ENCODE measurements at places on chromosomes 4 and X. TPM values are rescaled to one million over a fixed set of nuclear protein-coding genes. Genes with fewer than 3 reads are reported as not detected.

The MAGEC3 gene
- total RNA-seq, result not detected

The TEC gene
- 0.97 TPM for total RNA-seq

The BST1 gene
- total RNA-seq, result 6.6 TPM

The TMEM156 gene
- total RNA-seq, result 2.7 TPM

The QDPR gene
- total RNA-seq, result 24.6 TPM

The NEK1 gene
- total RNA-seq, result 10.1 TPM

The CYSLTR1 gene
- total RNA-seq, result not detected

The GPM6B gene
- not detected for total RNA-seq

The TMPRSS11D gene
- not detected for total RNA-seq

The PTTG2 gene
- total RNA-seq, result not detected

The VMA21 gene
- 40.9 TPM for total RNA-seq

The SPACA5 gene
- not detected for total RNA-seq

The AFP gene
- total RNA-seq, result not detected

The TMEM47 gene
- total RNA-seq, result 22.2 TPM

The SSX4B gene
- total RNA-seq, result not detected

The ETDA gene
- not detected for total RNA-seq

The GBA3 gene
- not detected for total RNA-seq

The FABP2 gene
- not detected for total RNA-seq

The SMIM20 gene
- total RNA-seq, result 19.2 TPM

The QRFPR gene
- total RNA-seq, result not detected

The DTHD1 gene
- total RNA-seq, result not detected

The ANK2 gene
- not detected for total RNA-seq

The CXorf65 gene
- not detected for total RNA-seq

The GPR82 gene
- not detected for total RNA-seq

The VCX3B gene
- not detected for total RNA-seq

The CNGA1 gene
- total RNA-seq, result not detected

The NWD2 gene
- total RNA-seq, result not detected

The MANBA gene
- total RNA-seq, result 7.7 TPM

The KIAA1210 gene
- total RNA-seq, result not detected

The ZNF141 gene
- 9.8 TPM for total RNA-seq

The TCEANC gene
- total RNA-seq, result 1.8 TPM

The GABRA4 gene
- total RNA-seq, result not detected

The C1GALT1C1 gene
- 32.9 TPM for total RNA-seq

The ASMT gene
- total RNA-seq, result not detected

The NRK gene
- total RNA-seq, result 8.0 TPM

The INPP4B gene
- 2.8 TPM for total RNA-seq

The PCYT1B gene
- total RNA-seq, result 0.90 TPM

The GC gene
- total RNA-seq, result not detected

The GAGE1 gene
- not detected for total RNA-seq

The ARHGEF38 gene
- total RNA-seq, result not detected

The SMIM10 gene
- 1.3 TPM for total RNA-seq

The PRRG3 gene
- not detected for total RNA-seq

The IL1RAPL2 gene
- not detected for total RNA-seq

The ARR3 gene
- not detected for total RNA-seq
